Amniotic stem cell (primary cell): ENCODE measurements at places on chromosomes 4 and X.

DNA sequence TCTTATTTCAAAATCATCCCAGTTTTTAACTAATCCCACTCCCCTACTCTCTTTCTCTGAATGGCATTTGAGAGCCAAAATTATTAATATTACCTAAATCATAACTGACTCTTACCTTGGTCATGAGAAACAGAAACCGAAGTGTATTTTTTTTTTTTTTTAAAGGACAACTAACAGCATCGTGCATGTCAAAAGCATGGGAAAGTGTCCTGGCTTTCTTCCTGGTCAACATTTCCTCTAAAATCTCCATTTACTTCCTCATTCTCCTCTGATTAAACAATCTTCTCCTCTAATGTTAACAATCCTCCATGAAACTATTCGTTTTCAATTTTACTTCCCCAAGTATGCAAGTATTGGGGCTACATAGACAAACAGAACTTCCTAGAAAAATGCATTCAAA is 2.1 kb upstream of the STS start:
- DNase-seq, result no peak

- DNase-seq, result no peak
Observed at GRCh38 chr4:55351824-55352223, 5.8 kb downstream of the SRD5A3 start.

DNA sequence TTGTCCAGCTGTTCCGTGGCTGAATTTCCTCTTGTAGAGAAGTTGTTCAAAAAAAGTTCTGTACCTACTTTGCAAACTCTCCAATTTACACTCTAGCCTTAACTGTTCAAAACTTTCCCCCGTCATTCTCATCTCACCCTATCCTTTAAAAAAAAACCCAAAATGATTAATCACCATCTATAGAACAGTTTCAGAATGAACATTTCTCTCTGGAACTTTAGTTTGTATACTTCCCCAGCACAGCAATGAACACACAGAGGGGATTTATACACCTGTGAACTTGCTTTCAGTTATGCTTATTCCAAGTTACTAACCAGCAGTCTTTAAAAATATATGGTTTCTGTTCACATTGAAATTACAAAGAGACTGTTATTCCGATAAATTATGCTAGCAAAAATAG is 1.2 kb downstream of the GEMIN8 start:
- DNase-seq, result no peak

DNA sequence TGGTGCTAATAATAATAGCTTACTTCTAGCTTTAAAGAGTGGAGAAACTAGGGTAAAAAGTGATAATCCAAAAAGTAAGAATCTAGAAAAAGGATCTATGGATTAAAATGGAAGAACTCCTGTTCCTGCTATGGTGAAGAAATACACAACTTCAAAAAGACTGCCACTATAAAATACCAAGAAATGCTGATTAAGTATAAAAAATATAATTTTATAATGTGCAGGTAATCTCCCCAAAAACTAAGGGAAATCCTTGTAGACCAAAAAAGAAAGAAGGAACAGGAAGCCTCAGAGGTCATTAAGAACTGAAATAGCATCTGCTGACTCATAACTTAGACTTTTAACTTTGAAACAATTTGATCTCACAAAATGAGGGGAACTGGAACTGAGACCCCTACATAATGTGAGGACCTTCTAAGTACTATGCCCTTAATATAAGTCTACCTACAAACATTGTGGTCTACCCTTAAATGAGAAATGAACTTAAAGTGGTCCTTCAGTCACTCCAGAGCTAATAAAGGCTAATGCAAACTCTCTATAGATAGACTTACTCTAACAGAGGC is 50.6 kb upstream of the SRPX start:
- no peak for DNase-seq

DNA sequence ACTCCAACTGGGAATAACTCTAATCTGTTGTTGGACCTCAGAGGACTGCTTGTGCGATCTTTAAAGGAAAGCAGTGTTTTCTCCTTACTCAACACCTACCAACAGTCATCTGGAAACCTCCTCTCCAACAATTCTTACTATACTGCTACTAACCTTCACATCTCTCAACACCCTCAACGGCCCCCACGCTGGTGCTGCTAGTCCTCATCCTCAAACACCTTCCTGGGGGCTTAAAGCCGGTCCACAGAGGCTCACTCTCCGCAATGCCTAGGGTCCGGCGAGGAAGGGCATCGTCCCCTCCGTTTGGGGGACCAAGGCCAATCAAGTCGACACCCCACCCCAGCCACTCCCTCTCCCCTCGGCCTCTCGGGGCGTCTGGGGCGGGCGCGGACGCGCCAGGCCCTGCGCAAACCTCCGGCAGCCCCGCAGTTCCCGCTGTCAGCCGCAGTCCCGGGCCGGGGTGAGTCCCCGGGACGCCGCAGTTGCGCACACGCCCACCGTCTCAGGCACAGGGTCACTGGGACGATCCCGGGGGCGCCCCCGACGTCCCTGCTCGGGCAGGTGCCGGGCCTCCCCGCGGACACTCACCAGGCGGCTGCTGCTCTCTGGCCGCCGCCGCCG is 418 bp downstream of the TAB3 start:
- DNase-seq, result no peak

DNA sequence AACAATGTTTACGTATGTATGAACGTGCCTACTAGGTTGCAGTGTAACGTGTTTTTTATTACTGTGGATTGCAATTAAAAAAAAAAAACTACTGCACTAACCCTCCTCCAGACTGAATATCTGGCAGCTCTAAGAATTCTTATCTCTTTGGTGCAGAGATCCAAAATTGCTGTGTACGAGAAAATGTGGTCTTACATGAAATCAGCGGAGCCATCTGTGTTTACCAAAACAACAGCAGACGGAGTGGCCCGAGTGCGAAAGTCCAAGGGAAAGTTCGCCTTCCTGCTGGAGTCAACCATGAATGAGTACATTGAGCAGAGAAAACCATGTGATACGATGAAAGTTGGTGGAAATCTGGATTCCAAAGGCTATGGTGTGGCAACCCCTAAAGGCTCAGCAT is 268.1 kb downstream of the THOC2 start:
- no peak for DNase-seq

GRCh38 chr4:42278709-42279324 is 118.5 kb upstream of the SHISA3 start:
- no peak for DNase-seq

DNA sequence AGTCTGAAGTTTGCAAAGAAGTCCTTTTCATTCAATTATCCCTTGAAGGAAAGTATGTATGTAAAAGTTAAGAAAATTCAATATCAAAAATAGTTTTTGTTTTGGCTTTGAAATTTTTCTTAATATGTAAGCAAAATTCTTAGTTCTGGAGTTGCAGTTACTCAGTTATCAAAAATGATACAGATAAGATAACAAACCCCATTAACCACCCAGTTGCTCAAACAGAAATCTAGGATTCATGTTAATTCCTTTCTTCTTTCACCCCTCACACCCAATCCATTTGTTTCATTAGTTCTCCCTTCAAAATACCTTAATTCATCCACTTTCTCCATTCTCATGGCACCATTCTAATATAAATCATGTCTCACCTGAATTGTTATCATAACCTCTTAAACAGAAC is 40.5 kb upstream of the JADE1 start:
- no peak for DNase-seq

DNA sequence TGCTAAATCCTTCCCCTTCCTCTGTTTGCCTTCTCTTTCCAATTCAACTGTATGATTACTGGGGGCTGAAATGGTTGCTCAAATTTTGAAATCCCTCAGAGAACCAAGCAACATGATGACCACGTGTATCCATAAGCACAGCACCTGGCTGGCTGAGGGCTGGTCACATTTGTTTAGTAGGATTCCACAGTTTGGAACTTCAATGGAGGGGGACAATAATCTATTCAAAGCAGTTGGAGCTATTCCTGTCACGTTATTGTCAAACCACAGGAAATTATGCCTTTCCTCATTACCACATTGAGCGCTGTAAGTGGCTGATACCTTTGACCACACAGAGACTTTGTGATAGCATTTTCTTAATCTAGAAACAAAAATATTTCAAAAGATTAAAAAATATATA is 7.0 kb downstream of the TMSB4X start:
- DNase-seq, result no peak

DNA sequence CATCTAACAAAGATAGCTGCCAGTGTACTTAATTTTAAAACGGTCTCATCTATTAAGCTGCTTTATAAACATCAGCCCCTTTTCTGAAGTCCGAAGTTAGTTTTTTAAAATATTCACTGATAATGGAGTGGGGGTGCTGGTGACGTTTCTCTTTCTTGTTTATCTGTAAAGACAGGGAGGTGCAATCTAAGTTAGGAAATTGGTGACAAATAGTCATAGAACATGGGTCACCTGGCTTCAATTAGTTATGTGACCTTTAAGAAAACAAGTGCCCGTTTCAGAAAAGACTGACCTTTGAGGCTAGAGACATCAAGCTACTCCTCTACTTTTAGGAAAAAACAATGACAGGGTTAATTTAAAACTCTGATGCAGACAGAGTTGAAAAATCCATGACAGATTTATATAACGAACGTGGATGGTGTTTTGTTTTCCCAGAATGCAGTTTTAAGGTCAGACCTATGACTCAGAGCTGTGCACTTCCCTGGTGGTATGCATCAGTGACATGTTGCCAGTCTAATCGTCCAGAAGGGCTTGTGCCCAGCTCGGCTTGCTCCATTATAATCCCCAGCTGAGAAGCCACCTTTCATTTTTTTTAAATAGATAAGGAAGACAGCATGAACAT is 38.2 kb downstream of the FHL1 start:
- no peak for DNase-seq

- no peak for DNase-seq
Observed at GRCh38 chr4:66252291-66252690, 582.0 kb upstream of the EPHA5 start.
